ENCODE measurements at places on chromosomes 4 and X.

GRCh38 chrX:130628516-130628915 is 226.7 kb downstream of the RBMX2 start:
- DNase-seq: no peak

GRCh38 chrX:78796916-78797315 is 49.4 kb downstream of the LPAR4 start:
- DNase-seq: no peak

DNA sequence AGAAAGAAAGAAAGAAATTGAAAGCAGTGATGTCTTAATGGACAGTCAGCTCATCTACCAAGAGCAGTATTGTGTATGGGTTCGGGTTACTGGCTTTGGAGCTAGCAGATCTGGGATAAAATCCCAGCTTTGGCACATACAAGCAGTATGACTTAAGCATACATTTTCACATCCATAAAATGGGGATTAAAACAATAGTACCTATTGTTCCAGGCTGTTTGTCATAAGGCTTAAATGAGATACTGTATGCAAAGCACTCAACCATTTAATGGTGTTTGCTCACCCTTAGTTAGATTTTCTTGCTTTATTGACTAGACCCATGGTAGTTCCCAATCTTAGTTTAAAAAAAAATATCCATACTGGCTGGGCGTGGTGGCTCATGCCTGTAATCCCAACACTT is 7.8 kb upstream of the TMEM164 start:
- no peak for DNase-seq

DNA sequence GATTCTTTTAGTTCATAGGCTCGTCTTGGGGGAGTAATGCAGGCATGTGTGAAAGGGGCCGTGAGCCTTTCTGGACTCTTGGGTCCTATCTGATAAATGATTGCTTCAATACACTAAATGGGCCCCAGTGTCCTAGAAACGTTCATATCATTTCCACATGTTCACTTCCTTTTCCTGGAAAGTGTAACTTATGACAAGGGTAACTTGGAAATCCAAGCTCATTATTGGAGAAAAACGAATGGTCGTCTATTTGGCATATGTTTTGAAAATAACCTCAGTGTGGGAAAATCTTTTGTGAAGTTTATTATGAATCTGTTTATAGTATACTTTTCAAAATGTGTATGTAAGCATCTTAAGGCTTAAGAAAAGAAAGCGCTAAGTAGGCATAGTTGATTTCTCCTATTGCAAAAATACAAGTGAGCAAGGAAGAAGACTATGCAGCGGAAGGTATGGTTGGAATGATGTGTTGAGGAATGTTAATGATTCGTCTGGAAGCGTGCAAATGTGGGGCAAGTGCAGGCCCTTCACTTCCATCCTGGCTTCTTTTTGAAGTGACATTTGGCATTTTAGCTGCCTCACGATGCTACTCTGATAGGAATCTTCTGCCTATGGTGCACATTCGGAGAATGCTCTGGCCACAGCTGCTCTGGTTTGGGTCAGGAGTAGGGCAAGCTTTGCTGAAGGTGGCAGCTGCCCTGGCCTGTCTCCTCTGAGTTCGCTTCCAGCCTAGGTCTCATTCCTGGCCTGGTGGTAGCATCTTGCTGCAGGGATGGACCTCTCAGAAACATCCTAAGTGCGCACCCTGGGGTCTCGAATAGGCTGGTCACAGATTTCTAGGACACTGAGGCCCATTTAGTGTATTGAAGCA is 49.5 kb upstream of the STOX2 start:
- no peak for DNase-seq

- DNase-seq: no peak
Measured at GRCh38 chrX:53195401-53195800, 29.6 kb downstream of the KDM5C start.

- no peak for DNase-seq
Measured at GRCh38 chr4:182465979-182466378, 222.8 kb downstream of the TENM3 start.

- no peak for DNase-seq
Measured at GRCh38 chrX:40227125-40227524, 129.4 kb upstream of the BCOR start.

- DNase-seq: no peak
Measured at GRCh38 chr4:122900314-122900713, 22.1 kb downstream of the NUDT6 start.

- no peak for DNase-seq
Measured at GRCh38 chr4:48315728-48316630, 25.4 kb upstream of the SLAIN2 start.

Data from skeletal muscle cell (primary cell).